T follicular helper cell (primary cell): ENCODE measurements at places on chromosomes 3 and 15.

DNA sequence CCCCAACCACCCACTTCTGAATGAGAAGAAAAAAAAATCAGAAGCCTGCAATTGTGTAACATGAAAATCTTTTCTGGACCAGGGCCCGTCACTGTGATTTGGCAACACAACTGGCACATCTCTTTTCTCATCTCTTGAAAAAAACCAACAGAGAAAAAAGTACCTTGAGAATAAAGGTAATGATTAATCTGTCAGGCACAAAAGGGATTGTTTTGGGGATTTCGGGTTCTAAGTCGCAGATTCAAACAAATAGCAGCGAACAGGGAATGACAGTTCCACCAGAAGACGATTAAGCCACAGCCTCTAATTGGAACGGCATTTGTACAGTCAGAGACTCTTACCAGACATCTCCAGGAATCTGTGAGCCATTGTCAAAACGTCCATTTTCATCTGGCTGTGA lies at the start of gene AQP9:
Gene AQP9 (plus strand): TSS at position 276 of the 400 bp plus-strand sequence. CDS start 185 bp downstream, outside the sequence.
- DNase-seq, result no peak

- no peak for DNase-seq
Observed at GRCh38 chr3:8421711-8422110, 79.9 kb upstream of the LMCD1 start.

DNA sequence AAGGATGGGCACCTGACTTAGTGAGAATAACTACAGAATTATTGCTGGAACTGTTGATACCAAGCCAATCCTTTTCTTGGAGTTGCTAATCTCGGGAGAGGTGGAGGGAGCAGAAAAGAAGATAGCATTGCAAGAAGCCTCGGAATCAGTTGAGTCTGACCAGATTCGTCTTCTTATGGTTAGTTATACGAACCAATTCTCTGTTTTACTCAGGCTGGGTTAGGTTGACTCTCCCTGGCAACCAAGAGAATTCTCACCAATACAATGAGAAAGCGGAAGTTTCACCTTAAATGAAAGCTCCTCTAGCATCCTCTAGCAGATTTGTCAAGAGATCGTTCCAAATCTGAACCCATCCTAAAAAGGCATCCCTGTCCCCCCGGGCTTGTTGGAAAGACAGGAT lies 43.5 kb upstream of the UBE2E1 start:
- no peak for DNase-seq

- DNase-seq, result no peak
Observed at GRCh38 chr3:112351823-112352222, 18.9 kb downstream of the CD200 start.

DNA sequence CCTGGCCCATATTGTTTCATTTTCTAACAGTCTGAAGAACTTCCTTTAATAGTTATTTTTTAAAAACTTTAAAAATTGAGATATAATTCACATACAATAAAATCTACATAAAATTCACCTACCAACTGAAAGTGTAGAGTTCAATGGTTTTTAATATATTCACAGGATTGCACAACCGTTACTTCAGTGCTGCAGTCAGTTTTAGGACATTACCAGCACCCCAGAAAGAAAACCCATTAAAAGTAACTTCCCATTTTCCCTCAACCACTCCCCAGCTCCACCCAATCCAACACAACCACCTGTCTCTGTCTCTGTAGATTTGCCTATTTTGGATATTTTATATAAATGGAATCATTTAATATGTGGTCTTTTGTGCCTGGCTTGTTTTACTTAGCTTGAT lies 29.6 kb downstream of the MGA start:
- no peak for DNase-seq

GRCh38 chr3:178043084-178043483 lies 493.2 kb upstream of the KCNMB2 start:
- no peak for DNase-seq
